NCI-H69 (cell line): ENCODE measurements at places on chromosomes 2 and 18.

DNA sequence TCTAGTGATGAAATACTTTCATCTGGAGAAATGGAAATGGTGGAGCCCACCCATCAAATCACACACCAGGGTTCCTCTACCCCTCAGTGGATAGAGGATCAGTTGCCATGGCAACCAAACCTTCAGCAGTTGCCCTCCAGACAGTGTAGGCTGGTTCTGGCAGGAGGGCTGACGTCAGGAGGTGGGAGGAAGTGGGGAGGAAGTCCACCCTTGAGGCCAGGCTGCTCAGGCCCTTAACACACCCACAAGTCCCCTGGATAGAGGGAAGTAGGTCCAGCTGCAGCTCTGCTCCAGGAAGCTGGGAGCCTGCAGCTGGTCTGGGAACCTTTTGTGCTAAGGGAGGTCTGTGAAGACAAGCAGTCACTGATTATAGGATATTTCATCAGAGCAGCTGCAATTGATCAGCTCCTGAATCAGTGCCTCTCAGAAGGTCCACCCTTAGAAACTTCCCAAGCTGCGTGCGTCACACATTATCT is 186.6 kb downstream of the MTX2 start:
- peak; percentile 48 for DNase-seq

- DNase-seq, result no peak
Measured at GRCh38 chr2:45844796-45845457, 193.5 kb downstream of the PRKCE start.

DNA sequence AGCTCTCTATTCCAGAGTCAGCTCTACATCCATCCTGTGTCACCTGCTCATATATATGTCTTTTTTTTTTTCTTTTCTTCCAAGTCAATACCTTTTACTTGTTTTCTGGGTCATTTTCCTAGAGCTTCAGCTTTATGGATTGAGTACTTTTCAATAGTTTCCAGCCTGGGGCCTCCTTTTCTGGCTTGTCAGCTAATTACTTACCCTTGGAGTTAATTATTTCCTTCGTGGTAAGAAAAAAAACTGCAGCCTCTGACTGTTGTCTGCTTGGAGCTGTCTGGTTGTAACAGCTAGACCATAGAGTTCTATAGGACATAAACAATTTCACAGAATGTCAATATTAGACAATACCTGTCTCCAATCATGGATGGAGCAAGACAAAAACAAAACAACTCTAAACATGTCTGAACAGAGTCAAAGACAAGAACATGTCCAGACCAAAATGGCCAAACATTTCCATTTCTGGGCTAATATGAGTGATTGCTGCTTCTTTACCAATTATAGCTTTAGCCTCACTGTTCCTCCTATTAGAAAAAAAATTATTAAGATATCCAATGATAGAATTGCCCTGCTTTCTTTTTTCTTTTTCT is 643.1 kb downstream of the SLC4A3 start:
- peak; percentile 56 for DNase-seq

GRCh38 chr18:70127359-70127758 is 78.1 kb downstream of the RTTN start:
- no peak for DNase-seq

DNA sequence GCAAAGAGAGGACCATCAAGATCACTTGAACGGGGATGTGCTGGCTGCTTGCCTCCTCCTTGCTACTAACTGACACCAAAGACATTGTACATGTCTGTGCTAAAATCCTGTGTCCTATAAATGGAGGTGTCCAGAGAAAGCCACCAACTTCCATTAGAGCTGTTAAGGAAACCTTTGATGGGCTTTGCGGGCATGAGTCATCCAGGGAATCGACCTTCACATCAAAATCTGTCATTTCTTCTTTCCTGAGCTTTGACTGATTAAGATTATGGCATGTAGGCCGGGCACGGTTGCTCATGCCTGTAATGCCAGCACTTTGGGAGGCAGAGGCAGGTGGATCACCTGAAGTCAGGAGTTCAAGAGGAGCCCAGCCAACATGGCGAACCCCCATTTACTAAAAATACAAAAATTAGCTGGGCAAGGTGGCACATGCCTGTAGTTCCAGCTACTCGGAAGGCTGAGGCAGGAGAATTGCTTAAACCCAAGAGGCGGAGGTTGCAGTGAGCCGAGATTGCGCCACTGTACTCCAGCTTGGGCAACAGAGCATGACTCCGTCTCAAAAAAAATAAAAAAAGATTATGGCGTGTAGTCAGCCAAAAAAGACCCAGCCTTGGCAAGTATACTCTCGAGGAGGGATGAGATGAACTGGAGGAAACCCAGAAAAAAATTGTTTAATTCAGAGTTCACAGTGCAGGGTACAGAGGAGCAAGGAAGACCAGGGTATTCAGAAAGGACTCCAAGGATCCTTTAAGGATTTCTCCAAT is 115.8 kb downstream of the CABLES1 start:
- DNase-seq, result no peak

- DNase-seq, result peak; percentile 65
Measured at GRCh38 chr2:237774811-237775553, 23.6 kb upstream of the RBM44 start.

GRCh38 chr2:240602266-240603050 is 15.9 kb downstream of the CAPN10 start:
- peak; percentile 57 for DNase-seq

DNA sequence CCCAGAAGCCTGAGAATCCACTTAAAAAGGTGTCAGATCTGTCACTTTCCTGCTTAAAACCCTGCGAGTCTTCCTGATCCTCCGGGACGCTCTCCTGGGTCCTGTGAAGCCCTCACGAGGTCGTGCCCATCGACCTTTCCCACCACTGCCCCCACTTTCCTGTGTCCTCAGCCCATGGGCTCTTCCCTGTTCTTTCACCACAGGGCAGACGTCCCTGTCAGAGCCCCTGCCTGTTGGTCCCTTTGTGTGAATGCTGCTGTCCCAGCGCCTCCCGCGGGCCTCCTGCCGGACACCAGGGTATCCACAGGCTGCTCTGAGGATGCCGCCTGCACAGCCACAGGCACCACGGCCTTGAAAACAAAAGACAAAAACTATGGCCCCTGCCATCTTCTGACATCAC is 125.6 kb downstream of the TMEM18 start:
- no peak for DNase-seq
